ENCODE measurements at places on chromosomes 2 and 18. TPM values are rescaled to one million over a fixed set of nuclear protein-coding genes. Genes with fewer than 3 reads are reported as not detected.

STPG4 gene
- 0.37 TPM for total RNA-seq

FANCL gene
- total RNA-seq = 9.8 TPM

DHX57 gene
- 21.6 TPM for total RNA-seq

SERPINB11 gene
- total RNA-seq = not detected

NFU1 gene
- total RNA-seq = 46.7 TPM

LBX2 gene
- total RNA-seq = 2.9 TPM

TBR1 gene
- total RNA-seq = not detected

ACMSD gene
- total RNA-seq = under 0.01 TPM

CRYGD gene
- total RNA-seq = not detected

IL18R1 gene
- total RNA-seq = 1.5 TPM

ARL4C gene
- total RNA-seq = 17.5 TPM

ADAM17 gene
- total RNA-seq = 58.5 TPM

HOXD8 gene
- 1.6 TPM for total RNA-seq

SCYGR4 gene
- not detected for total RNA-seq

RBBP8 gene
- 16.4 TPM for total RNA-seq

ZSWIM2 gene
- total RNA-seq = 0.09 TPM

MYO1B gene
- total RNA-seq = 83.3 TPM

CABYR gene
- 3.6 TPM for total RNA-seq

RSAD2 gene
- 0.55 TPM for total RNA-seq

KCNIP3 gene
- 0.57 TPM for total RNA-seq

BCL11A gene
- 0.14 TPM for total RNA-seq

CD8B2 gene
- total RNA-seq = not detected

TSPYL6 gene
- total RNA-seq = not detected

EVA1A gene
- total RNA-seq = 13.4 TPM

MAP3K20 gene
- total RNA-seq = 93.6 TPM

PAX8 gene
- total RNA-seq = 0.14 TPM

ADRA2B gene
- total RNA-seq = 0.09 TPM

PLCD4 gene
- 1.8 TPM for total RNA-seq

POTEJ gene
- not detected for total RNA-seq

PPP1R1C gene
- total RNA-seq = 1.00 TPM

LYPD1 gene
- 3.9 TPM for total RNA-seq

AFF3 gene
- total RNA-seq = 0.71 TPM

EIF2AK3 gene
- 35.8 TPM for total RNA-seq

DTYMK gene
- 11.7 TPM for total RNA-seq

HOXD3 gene
- total RNA-seq = 0.14 TPM

GRB14 gene
- 0.71 TPM for total RNA-seq

UGT1A5 gene
- not detected for total RNA-seq

EDAR gene
- not detected for total RNA-seq

SOX11 gene
- under 0.01 TPM for total RNA-seq

IRS1 gene
- 10.7 TPM for total RNA-seq

BOD1L2 gene
- not detected for total RNA-seq

RNF125 gene
- total RNA-seq = 0.28 TPM

All from smooth muscle cell of bladder (primary cell).